ENCODE measurements at places on chromosomes 12 and 14. TPM values are rescaled to one million over a fixed set of nuclear protein-coding genes. Genes with fewer than 3 reads are reported as not detected.

- H3K36me3 ChIP-seq: no peaks in the 10 kb centered on the region
- H3K4me3 ChIP-seq: no peak overlapping the region
- no peak for DNase-seq
- H3K4me1 ChIP-seq: no peaks in the 10 kb centered on the region
- no peaks in the 10 kb centered on the region for H3K27me3 ChIP-seq
Observed at GRCh38 chr12:65803251-65803650, 21.0 kb upstream of the HMGA2 start.

GRCh38 chr14:77338302-77338701 is 17.5 kb downstream of the GSTZ1 start:
- H3K4me3 ChIP-seq: no peak overlapping the region
- peaks cover 9% of the 10 kb centered on the region for H3K4me1 ChIP-seq
- H3K27ac ChIP-seq: no peak overlapping the region
- DNase-seq: no peak
- no peaks in the 10 kb centered on the region for H3K27me3 ChIP-seq

OR4N2 gene
- total RNA-seq: not detected

KRT75 gene
- not detected for total RNA-seq

GRCh38 chr14:95488376-95489213 is 27.9 kb downstream of the SYNE3 start:
- no peaks in the 10 kb centered on the region for H3K27me3 ChIP-seq
- no peaks in the 10 kb centered on the region for H3K36me3 ChIP-seq
- H3K4me1 ChIP-seq: peaks cover 23% of the 10 kb centered on the region
- H3K27ac ChIP-seq: peak overlapping the region; percentile 71
- DNase-seq: peak; percentile 24
- H3K4me3 ChIP-seq: no peak overlapping the region

GRCh38 chr12:70576341-70577282 is 60.6 kb downstream of the PTPRB start:
- H3K27ac ChIP-seq: no peak overlapping the region
- H3K4me1 ChIP-seq: no peaks in the 10 kb centered on the region
- no peaks in the 10 kb centered on the region for H3K27me3 ChIP-seq
- no peak overlapping the region for H3K4me3 ChIP-seq

GRCh38 chr12:128381946-128382345 is 115.0 kb downstream of the TMEM132C start:
- H3K27me3 ChIP-seq: no peaks in the 10 kb centered on the region
- no peak overlapping the region for H3K27ac ChIP-seq
- no peaks in the 10 kb centered on the region for H3K36me3 ChIP-seq

DNA sequence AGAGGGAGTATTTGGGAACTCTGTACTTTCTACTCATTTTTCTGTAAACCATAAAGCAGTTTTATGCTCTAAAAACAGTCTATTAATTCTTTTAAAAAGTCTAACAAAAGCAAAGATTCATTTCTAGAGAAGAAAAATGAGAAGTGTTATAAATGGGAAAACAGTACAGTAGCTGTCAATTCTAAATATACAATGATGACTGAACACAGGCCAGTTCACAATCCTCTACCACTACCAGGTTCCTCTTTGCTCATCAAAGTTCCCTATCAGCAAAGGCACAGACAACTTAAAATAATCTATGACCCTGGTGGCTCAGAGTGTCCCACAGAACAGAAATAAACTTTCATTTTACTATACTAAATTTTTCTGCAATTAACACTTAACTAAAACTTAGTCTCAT is 12.5 kb downstream of the NAA25 start:
- no peak for DNase-seq
- H3K27me3 ChIP-seq: no peaks in the 10 kb centered on the region
- no peak overlapping the region for H3K4me3 ChIP-seq
- H3K27ac ChIP-seq: peak overlapping the region; percentile 65

DNA sequence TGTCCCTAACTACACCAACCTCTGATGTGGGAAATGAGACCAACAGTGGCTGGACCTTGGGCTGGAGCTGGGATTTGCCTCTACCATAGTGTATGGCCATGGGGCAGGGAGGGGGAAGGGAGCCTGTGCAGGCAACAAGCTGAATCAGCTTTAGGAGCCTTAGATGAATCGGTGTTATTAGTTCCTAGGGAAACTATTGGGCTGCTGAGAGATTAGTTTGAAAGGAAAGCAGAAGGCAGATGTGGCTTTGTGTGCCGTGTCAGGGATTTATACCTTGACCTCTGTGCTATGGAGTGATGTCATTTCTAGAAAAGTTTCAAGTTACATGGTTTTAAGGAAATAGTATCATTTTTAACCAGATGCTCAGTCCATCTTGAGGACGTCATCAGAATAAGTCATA is 19.5 kb upstream of the GAS2L3 start:
- H3K36me3 ChIP-seq: no peaks in the 10 kb centered on the region
- DNase-seq: no peak
- no peaks in the 10 kb centered on the region for H3K4me1 ChIP-seq
- no peaks in the 10 kb centered on the region for H3K27me3 ChIP-seq
- H3K4me3 ChIP-seq: no peak overlapping the region

- H3K27me3 ChIP-seq: no peaks in the 10 kb centered on the region
- no peaks in the 10 kb centered on the region for H3K4me1 ChIP-seq
- DNase-seq: no peak
- no peak overlapping the region for H3K27ac ChIP-seq
- H3K4me3 ChIP-seq: no peak overlapping the region
Observed at GRCh38 chr12:72681028-72681427, 408.9 kb downstream of the TRHDE start.

GRCh38 chr12:70094467-70094866 is 148.8 kb upstream of the CNOT2 start:
- no peak for DNase-seq
- no peaks in the 10 kb centered on the region for H3K4me1 ChIP-seq
- no peaks in the 10 kb centered on the region for H3K27me3 ChIP-seq
- no peaks in the 10 kb centered on the region for H3K36me3 ChIP-seq
- no peak overlapping the region for H3K4me3 ChIP-seq
- H3K27ac ChIP-seq: no peak overlapping the region

- H3K4me1 ChIP-seq: peaks cover 4% of the 10 kb centered on the region
- peak; percentile 21 for DNase-seq
- H3K27ac ChIP-seq: no peak overlapping the region
- no peaks in the 10 kb centered on the region for H3K36me3 ChIP-seq
Observed at GRCh38 chr12:72133497-72134055, 138.6 kb upstream of the TRHDE start.

GRCh38 chr12:106089935-106090334 is 48.8 kb downstream of the NUAK1 start:
- no peak for DNase-seq
- peaks cover 13% of the 10 kb centered on the region for H3K4me1 ChIP-seq
- H3K27me3 ChIP-seq: no peaks in the 10 kb centered on the region
- no peaks in the 10 kb centered on the region for H3K36me3 ChIP-seq
- H3K27ac ChIP-seq: no peak overlapping the region

Measured in MCF 10A (cell line).